ENCODE measurements at places on chromosomes 6 and 20.

- no peak overlapping the region for H3K27ac ChIP-seq
- H3K27me3 ChIP-seq = peaks cover 10% of the 10 kb centered on the region
- H3K4me3 ChIP-seq = no peak overlapping the region
- no peak for DNase-seq
- H3K4me1 ChIP-seq = peaks cover 3% of the 10 kb centered on the region
These were observed 7.6 kb downstream of the MYB start for GRCh38 chr6:135188718-135189117.

DNA sequence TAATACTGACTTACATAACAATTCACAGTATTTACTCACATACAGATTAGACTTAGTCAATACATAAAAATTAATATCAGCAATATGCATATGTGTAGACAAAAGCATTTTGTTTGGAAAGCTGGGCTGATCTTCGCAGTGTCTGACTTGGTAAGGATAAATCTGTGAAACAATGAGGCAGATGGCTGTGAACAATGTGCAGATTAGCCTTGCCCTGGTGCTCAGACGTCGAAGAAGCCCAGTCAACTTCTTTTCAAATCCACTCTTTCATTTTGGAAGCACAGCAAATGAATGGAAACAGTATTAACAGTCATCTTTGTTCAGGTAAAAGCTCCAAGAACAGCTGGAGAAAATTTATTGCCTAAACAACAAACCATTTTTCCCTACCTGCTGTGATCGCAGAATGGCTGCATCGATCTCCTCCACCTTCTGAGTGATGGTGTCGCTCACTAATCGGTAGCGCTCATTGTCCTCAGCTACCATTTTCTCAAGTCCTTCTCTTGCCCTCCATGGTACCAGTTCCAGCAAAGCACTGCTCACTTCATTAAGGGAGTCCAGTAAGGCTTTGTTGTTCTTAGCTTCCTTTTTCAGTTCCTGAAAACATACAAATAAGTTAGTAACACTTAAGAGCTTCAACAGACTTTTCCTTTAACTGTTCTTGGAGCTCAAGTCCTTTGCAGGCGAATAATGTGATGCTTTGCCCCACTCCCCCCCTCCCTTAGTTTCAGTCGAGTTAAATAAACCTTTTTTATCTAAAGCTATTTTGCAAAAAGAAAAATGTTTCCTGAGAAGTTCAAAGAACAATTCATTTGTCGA, 116.5 kb downstream of the DST start:
- H3K36me3 ChIP-seq = no peaks in the 10 kb centered on the region
- no peak overlapping the region for H3K27ac ChIP-seq
- H3K27me3 ChIP-seq = no peaks in the 10 kb centered on the region

- no peak overlapping the region for H3K27ac ChIP-seq
- peaks cover 20% of the 10 kb centered on the region for H3K27me3 ChIP-seq
- no peaks in the 10 kb centered on the region for H3K4me1 ChIP-seq
- H3K36me3 ChIP-seq = peaks cover 2% of the 10 kb centered on the region
- DNase-seq = no peak
These were observed 48.6 kb downstream of the DAAM2 start for GRCh38 chr6:39840781-39841180.

- no peaks in the 10 kb centered on the region for H3K4me1 ChIP-seq
- no peaks in the 10 kb centered on the region for H3K27me3 ChIP-seq
- no peak for DNase-seq
- no peaks in the 10 kb centered on the region for H3K36me3 ChIP-seq
- H3K27ac ChIP-seq = no peak overlapping the region
These were observed 81.6 kb upstream of the KHDRBS2 start for GRCh38 chr6:62367601-62368000.

- H3K4me3 ChIP-seq = no peak overlapping the region
- H3K27me3 ChIP-seq = peaks cover 8% of the 10 kb centered on the region
- DNase-seq = no peak
- no peaks in the 10 kb centered on the region for H3K4me1 ChIP-seq
- H3K27ac ChIP-seq = no peak overlapping the region
- no peaks in the 10 kb centered on the region for H3K36me3 ChIP-seq
These were observed 39.5 kb downstream of the ID4 start for GRCh38 chr6:19876672-19877071.

- H3K27ac ChIP-seq = no peak overlapping the region
- H3K36me3 ChIP-seq = peaks cover 9% of the 10 kb centered on the region
- no peak for DNase-seq
- H3K4me1 ChIP-seq = peaks cover 17% of the 10 kb centered on the region
- no peak overlapping the region for H3K4me3 ChIP-seq
- H3K27me3 ChIP-seq = peaks cover 43% of the 10 kb centered on the region
These were observed 4.5 kb downstream of the DLL1 start for GRCh38 chr6:170286246-170286933.

- H3K4me3 ChIP-seq = no peak overlapping the region
- no peak overlapping the region for H3K27ac ChIP-seq
- H3K27me3 ChIP-seq = no peaks in the 10 kb centered on the region
- H3K4me1 ChIP-seq = peaks cover 43% of the 10 kb centered on the region
- no peak for DNase-seq
These were observed 17.3 kb downstream of the STX7 start for GRCh38 chr6:132495604-132496079.

- no peaks in the 10 kb centered on the region for H3K27me3 ChIP-seq
- H3K4me3 ChIP-seq = no peak overlapping the region
- no peak overlapping the region for H3K27ac ChIP-seq
These were observed 138.4 kb upstream of the FOXA2 start for GRCh38 chr20:22722811-22723210.

GRCh38 chr6:101770116-101770515, 376.6 kb downstream of the GRIK2 start:
- DNase-seq = no peak
- no peaks in the 10 kb centered on the region for H3K27me3 ChIP-seq
- H3K36me3 ChIP-seq = peaks cover 2% of the 10 kb centered on the region
- H3K4me1 ChIP-seq = no peaks in the 10 kb centered on the region

- no peaks in the 10 kb centered on the region for H3K27me3 ChIP-seq
- no peak for DNase-seq
- no peak overlapping the region for H3K4me3 ChIP-seq
- H3K27ac ChIP-seq = no peak overlapping the region
These were observed 38.5 kb downstream of the KIAA0319 start for GRCh38 chr6:24607310-24608105.

- H3K36me3 ChIP-seq = peaks cover 2% of the 10 kb centered on the region
- no peaks in the 10 kb centered on the region for H3K4me1 ChIP-seq
- DNase-seq = no peak
- H3K27me3 ChIP-seq = peaks cover 58% of the 10 kb centered on the region
These were observed 3.9 kb upstream of the SIGLEC1 start for GRCh38 chr20:3716195-3716834.

DNA sequence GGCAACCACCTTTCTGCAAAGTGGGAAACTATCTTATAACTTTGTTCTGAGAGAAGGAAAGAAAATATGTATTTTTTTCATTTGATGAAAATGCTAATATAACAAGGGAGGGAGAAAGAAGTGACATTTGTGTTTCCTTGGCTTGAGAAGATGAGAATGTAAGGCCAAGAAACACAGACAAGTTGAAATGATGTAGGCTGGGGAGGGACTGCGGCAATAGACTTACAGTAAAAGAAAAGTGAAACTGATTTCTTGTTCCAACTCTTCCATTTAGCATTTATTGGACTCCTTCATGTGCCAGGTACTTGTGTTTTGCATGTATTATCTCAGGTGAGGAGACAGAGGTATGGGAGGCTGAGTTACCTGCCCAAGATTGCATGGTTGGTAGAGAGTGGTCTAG, 130.9 kb downstream of the CARMIL1 start:
- no peaks in the 10 kb centered on the region for H3K36me3 ChIP-seq
- DNase-seq = no peak
- peaks cover 16% of the 10 kb centered on the region for H3K4me1 ChIP-seq

DNA sequence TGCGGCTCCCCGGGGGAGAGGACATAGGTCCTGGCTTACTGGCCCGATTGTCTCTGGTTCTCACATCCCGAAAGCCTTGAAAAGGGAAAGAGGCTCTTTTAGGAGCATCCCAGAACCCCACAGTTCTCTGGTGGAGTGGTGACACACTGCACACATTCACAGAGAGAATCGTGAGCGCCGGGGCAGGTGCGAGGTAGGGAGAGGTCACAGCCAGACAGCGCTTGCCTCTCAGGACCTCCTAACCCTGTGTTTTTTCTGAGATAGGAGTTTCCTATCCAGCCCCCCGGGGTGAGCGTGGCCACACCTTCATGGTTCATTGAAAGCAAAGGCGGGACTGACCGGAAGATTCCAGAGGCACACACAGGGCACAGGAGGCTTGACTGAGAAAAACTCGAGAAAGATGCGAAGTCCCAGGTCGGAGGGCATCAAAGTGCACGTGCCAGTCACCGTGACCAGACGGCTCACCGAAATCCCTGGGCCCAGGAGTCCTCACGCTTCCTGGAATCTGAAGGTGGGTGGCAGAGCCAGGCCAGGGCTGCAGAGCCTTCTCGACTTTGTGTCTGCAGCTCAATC, 46.5 kb upstream of the FRMD1 start:
- no peaks in the 10 kb centered on the region for H3K27me3 ChIP-seq
- H3K27ac ChIP-seq = no peak overlapping the region
- H3K4me3 ChIP-seq = no peak overlapping the region
- peak; percentile 8 for DNase-seq
- H3K4me1 ChIP-seq = no peaks in the 10 kb centered on the region

GRCh38 chr20:19277381-19277780, 64.9 kb downstream of the SLC24A3 start:
- H3K27ac ChIP-seq = no peak overlapping the region
- no peak overlapping the region for H3K4me3 ChIP-seq
- H3K36me3 ChIP-seq = no peaks in the 10 kb centered on the region
- H3K27me3 ChIP-seq = no peaks in the 10 kb centered on the region
- no peak for DNase-seq
- H3K4me1 ChIP-seq = no peaks in the 10 kb centered on the region

DNA sequence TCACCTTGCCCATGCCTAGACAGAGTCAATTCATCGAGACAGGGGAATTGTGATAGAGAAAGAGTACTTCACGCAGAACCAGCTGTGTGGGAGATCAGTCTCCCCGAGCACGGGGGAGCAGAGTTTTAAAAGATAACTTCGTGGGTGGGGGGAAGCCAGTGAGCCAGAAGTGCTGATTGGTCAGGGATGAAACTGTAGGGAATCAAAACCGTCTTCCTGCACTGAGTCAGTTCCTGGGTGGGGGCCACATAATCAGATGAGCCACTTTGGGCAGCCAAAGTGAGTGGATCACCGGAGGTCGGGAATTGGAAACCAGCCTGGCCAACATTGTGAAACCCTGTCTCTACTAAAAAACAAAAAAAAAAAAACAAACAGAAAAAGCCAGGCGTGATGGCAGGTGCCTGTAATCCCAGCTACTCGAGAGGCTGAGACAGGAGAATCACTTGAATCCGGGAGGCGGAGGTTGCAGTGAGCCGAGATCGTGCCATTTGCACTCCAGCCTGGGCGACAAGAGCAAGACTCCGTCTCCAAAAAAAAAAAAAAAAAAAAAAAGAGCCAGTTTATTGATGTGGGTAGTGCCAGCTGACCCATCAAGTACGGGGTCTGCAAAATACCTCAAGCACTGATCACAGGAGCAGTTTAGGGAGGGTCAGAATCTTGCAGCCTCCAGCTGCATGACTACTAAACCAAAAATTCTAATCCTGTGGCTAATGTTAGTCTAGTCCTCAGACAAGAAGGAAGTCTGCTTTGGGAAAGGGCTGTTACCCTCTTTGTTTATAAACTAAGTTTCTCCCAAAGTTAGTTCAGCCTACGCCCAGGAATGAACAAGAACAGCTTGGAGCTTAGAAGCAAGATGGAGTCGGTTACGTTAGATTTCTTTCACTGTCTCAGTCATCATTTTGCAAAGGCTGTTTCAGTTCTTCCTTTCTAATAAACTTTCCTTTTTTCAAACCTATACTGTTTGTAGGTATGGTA, 3.9 kb upstream of the TRIM39 start:
- peak overlapping the region; percentile 74 for H3K4me3 ChIP-seq
- peaks cover 29% of the 10 kb centered on the region for H3K36me3 ChIP-seq
- peaks cover 90% of the 10 kb centered on the region for H3K4me1 ChIP-seq
- DNase-seq = no peak
- H3K27ac ChIP-seq = peak overlapping the region; percentile 65

GRCh38 chr6:168315596-168315995, 4.0 kb downstream of the DACT2 start:
- H3K27ac ChIP-seq = no peak overlapping the region
- H3K4me3 ChIP-seq = no peak overlapping the region
- H3K36me3 ChIP-seq = peaks cover 4% of the 10 kb centered on the region
- DNase-seq = no peak
- no peaks in the 10 kb centered on the region for H3K4me1 ChIP-seq

- no peaks in the 10 kb centered on the region for H3K27me3 ChIP-seq
- no peak overlapping the region for H3K4me3 ChIP-seq
- H3K27ac ChIP-seq = no peak overlapping the region
- peaks cover 71% of the 10 kb centered on the region for H3K4me1 ChIP-seq
- H3K36me3 ChIP-seq = peaks cover 49% of the 10 kb centered on the region
- DNase-seq = no peak
These were observed 113.9 kb downstream of the NFATC2 start for GRCh38 chr20:51428401-51429143.

GRCh38 chr6:139336488-139336887, 38.0 kb downstream of the CITED2 start:
- H3K27me3 ChIP-seq = no peaks in the 10 kb centered on the region
- no peak overlapping the region for H3K27ac ChIP-seq
- H3K4me3 ChIP-seq = no peak overlapping the region
- H3K36me3 ChIP-seq = peaks cover 3% of the 10 kb centered on the region
- no peak for DNase-seq

GRCh38 chr6:84967389-84967788, 203.0 kb upstream of the TBX18 start:
- H3K27me3 ChIP-seq = no peaks in the 10 kb centered on the region
- H3K36me3 ChIP-seq = no peaks in the 10 kb centered on the region
- H3K4me3 ChIP-seq = no peak overlapping the region
- no peak overlapping the region for H3K27ac ChIP-seq
- H3K4me1 ChIP-seq = no peaks in the 10 kb centered on the region

DNA sequence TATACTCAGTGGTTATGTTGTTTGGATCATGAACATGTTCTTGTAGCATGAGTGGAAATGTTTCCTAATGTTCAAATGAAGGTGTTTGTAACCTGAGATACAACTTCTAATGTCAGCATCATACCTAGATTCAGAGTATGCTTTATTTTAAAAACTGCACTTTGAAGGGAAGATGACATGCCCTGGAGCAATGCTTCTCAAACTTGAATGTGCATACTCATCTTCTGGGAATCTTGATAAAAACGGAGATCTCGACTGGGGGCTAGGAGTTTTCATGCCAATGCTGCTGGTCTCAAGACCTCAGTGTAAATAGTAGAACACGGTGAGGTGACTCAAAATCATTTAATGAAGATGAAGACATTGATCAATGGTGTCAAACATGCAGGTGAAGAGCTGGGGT, 440.0 kb upstream of the NOX3 start:
- H3K36me3 ChIP-seq = no peaks in the 10 kb centered on the region
- H3K27me3 ChIP-seq = no peaks in the 10 kb centered on the region
- no peak for DNase-seq

GRCh38 chr6:46015119-46015968, at the start of gene CLIC5:
Gene CLIC5 (minus strand): TSS chr6:46015860. CDS start chr6:46015542, 318 bp downstream.
- H3K4me1 ChIP-seq = peaks cover 42% of the 10 kb centered on the region
- H3K36me3 ChIP-seq = peaks cover 10% of the 10 kb centered on the region
- H3K27ac ChIP-seq = peak within 1 kb of the TSS; percentile 85
- DNase-seq = peak; percentile 29
- peak within 1 kb of the TSS; percentile 86 for H3K4me3 ChIP-seq

- H3K36me3 ChIP-seq = no peaks in the 10 kb centered on the region
- no peaks in the 10 kb centered on the region for H3K27me3 ChIP-seq
- H3K27ac ChIP-seq = no peak overlapping the region
These were observed 72.3 kb upstream of the DST start for GRCh38 chr6:56714982-56715456.

GRCh38 chr6:121780325-121781321, 345.2 kb downstream of the GJA1 start:
- no peaks in the 10 kb centered on the region for H3K36me3 ChIP-seq
- no peaks in the 10 kb centered on the region for H3K27me3 ChIP-seq
- H3K4me1 ChIP-seq = no peaks in the 10 kb centered on the region
- H3K27ac ChIP-seq = no peak overlapping the region
